ENCODE measurements at places on chromosomes 6 and 20.

GRCh38 chr6:125888989-125889656 is 67.4 kb upstream of the HINT3 start:
- DNase-seq = peak; percentile 6

DNA sequence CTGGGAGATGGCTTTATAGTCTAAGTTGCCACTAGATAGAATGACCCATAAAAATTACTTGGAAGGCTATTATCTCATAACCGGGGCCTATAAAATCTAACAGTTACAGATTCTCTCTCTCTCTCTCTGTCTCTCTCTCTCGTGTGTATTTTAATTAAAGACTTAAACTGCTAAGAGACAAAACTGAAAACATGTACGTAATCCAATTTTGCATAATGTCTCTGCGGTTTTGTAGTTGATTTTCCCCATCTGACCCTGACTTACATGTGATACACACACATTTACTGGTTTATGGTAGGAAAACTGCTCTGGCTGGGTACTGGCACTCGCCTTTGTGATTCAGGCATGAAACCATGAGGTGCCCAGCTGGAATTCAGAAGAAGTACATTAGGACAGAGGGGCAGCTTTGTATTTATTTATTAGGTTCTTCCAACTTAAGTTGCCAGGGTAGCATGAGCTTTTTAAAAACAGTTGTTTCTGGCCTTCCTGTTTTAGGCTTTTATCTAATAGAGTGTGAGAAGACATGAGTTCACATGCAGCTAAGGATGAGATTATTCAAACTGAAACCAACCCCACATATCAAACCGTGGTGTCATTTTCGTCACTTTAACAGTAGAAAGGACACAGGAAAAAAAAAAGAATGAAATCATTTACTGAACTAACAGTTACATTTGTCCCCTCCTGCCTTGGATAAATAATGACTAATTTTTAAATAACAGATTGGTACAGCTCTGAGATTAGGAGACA is 182.5 kb downstream of the GMPR start:
- peak; percentile 77 for DNase-seq

- no peak for DNase-seq
Measured at GRCh38 chr6:137640086-137640485, 145.9 kb upstream of the OLIG3 start.

- DNase-seq = no peak
Measured at GRCh38 chr6:30842754-30843610, 41.3 kb upstream of the DDR1 start.

DNA sequence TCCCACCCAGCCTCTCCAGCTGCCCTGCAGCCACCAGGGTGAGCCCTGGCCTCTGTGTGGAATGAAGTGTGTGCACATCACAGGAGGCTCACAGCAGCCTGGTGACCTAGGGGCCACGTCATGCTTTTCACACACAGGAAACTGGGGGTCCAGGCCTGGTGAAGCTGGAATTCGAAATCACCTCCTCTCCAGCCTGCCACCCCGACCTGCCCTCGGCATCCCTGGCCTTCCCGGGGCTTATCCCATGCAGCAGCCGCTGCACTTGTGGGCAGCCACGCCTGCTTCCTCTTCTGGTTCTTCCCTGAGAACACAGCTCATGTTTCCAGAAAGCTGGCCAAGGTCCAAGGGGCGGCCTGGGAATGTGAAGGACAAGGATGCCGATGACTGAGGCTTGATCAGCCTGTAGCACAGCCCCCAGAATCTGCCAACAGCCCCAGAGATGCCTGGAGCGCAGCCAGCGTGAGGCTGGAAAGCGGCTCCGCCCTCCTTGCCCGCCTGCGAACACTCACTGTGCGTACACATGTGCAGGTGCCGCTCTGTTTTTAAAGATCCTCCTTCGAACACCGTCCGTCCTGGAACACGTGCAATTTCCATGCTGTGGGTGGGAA is 4.2 kb upstream of the NTSR1 start:
- DNase-seq = no peak

GRCh38 chr6:135941275-135942025 is 89.9 kb downstream of the PDE7B start:
- no peak for DNase-seq

GRCh38 chr6:145420599-145420998 is 314.7 kb downstream of the EPM2A start:
- no peak for DNase-seq

- no peak for DNase-seq
Measured at GRCh38 chr20:53124075-53124551, 152.0 kb downstream of the TSHZ2 start.

DNA sequence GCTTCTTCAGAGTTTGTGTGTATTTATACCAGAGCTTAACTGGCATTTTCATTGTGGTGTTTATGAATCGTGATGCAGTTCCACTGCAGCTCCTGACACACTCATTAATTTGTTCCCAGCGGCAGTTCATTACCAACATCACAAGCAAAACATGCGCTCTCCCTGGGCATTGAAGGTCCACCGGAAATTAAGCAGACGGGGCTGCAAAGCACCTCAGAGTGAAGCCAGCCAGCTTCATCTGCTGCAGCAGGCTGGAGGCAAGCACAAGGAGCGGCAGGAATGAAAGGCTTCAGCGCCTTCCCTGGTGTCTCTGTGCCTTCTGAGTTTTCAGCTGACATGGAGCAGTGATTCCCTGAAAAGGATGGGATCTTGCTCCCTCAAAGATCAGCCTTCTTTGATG is 246.0 kb upstream of the SPTLC3 start:
- DNase-seq = no peak

GRCh38 chr6:26354162-26354561 is 10.8 kb upstream of the BTN3A2 start:
- no peak for DNase-seq

DNA sequence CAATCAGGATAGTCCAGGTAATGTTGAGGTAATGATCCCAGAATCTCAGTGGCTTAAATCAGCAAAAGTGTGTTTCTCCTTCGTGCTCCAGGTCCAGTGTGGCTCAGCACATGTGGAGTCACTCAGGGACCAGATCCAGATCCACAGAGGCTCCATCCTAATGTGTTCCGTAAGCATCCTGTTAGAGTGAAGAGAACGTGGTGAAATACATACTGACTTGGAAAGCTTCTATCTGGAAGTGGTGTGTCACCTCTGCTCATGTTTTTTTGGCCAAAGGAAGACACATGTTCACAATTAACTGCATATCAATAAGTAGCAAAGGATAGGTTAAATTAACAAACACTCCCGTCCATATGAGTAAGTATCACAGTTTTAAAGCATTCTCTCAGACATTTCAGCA is 26.8 kb upstream of the PREP start:
- no peak for DNase-seq

DNA sequence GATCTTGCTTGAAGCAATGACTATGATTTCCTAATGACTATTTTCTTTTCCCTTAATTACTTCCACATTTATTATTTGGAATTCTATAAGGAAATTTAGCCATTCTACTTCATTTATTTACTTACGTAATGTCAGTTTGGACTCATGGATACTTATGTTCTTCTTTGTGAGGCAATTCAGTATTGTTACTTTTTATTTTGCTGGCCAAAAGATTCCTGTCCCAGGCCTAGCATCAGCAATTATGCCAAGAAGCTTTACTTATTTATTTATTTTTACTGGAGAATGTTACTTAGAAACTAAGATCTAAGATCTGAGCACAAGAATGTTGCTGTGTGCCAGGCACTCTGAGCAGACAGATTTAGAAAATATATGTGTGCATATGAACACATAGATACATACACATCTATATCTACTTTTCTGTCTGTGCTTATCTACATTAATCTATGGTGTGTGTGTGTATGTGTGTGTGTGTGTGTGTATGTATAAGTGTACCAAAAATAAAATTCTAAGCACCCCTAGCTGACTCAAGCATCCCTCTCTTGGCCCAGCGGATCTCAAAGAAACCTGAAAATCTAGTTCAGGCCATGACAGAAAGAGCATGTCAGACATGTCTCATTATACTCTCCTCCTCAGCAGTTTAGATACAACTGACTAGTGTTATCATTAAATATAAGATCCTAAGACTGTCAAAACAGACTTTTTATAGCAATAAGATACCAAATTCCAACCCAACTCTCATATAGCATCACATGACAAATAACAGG is 640.0 kb upstream of the GJE1 start:
- no peak for DNase-seq

GRCh38 chr6:31576897-31577578 is 1.7 kb downstream of the TNF start:
- DNase-seq = peak; percentile 67

DNA sequence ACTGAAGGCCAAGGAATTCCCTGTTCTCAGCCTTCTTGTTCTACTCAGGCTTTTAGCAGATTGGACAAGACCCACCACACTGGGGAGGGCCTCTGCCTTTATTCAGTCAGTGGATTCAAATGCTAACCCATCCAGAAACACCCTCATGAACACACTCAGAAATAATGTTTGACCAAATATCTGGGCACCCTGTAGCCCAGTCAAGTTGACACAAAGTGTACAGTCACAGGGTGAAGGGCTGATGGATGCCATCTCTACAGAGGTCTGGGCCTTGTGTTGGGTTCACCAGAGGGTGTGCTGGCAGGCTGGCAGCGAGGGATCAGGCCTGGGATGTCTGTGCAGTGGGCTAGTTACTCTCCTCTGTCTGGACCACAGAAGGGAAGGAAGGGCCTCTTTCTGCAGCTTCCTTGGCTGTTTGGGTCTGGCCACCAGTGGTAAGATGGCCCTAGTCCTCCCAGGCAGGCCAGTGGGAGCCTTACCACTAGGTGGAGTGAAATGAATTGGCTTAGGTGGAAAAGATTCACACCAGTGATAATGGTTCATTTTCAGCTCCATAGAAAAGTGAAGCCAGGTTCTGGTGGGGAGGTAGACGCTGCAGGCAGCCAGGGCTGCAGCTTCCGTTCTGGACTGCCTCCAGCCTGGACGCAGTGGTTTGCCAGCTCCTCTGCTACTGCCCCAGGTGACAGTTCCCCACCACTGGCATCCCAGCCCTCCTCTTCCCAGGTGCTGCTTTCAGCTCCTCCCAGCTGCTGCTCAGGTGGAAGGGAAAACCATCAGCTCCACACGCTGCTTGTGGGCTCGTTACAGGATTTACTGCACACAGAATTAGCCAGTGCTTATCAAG is 9.2 kb downstream of the TUBB2A start:
- DNase-seq = no peak

GRCh38 chr6:41733360-41733706 is 2.1 kb downstream of the TFEB start:
- no peak for DNase-seq

GRCh38 chr6:28747631-28748157 is 176.1 kb downstream of the TRIM27 start:
- DNase-seq = no peak

DNA sequence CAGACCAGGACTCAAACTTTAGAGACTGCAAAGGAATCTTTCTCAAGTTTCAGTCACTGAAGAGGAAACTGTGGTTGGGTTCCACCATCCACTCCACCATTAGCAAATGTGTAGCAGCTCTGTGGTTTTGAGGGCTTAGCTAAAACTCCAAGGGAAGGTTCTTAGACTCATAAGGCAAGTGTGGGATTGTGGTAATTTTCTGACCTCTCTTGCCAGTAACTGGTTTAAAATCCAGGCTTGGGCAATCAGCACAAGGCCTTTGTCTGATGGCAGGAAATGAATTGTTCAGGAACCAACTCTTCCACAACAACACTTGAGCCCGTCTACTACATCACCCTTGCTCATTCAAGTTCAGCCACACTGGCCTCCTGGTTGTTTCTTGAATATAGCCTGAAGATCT is 68.6 kb upstream of the FBXL4 start:
- no peak for DNase-seq

GRCh38 chr20:56032251-56032650 is 26.9 kb upstream of the CBLN4 start:
- no peak for DNase-seq

GRCh38 chr20:35174458-35175216 is 2.8 kb downstream of the PROCR start:
- no peak for DNase-seq

- no peak for DNase-seq
Measured at GRCh38 chr6:35425284-35425683, 26.9 kb upstream of the FANCE start.

DNA sequence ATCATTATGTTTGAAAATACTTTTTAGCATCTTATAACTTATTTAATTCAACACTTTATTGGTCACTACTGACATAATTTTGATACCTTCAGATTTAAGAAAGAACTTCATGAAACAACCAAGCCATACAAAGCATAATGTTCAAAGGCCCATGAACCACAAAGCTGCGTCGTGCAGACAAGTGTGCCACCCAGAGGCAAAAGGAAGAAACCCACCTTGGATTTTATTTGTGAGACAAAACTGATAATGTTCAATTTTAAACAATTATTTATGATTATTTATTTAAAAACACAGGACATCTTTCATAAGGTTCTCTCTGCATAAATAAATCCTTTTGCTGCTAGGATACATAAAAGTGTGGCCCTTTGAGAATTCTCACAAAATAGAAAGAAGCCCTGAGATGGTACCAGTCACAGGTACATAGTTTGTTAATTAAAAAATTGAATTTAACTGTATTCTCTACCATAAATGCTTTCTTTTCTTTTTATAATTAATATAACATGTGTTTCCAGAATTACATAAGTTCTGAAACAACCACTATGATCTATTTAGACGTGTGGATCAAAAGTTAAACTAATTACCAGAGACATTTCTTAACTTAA is 143.7 kb downstream of the RALGAPA2 start:
- peak; percentile 30 for DNase-seq

GRCh38 chr6:144767051-144767450 is 481.9 kb downstream of the UTRN start:
- DNase-seq = no peak

GRCh38 chr20:7736336-7736735 is 203.9 kb downstream of the HAO1 start:
- no peak for DNase-seq

DNA sequence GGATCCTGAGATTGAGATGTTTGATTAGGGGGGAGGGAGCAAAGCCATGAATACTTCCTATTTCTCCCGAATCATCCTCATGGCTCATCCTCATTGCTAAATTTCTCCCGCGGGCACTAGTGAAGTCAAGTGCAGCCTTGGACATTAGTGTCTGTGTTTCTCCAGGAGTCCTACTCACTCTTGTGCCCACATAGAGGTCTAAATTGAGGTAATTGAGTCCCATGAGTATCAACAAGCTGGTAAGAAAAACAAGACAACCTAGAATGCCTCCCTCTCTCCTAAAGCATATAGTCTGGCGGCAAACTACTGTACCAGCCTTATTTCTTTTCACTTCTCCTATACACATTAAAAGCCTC is 420 bp downstream of the CENPQ start:
- no peak for DNase-seq

- DNase-seq = no peak
Measured at GRCh38 chr6:42817907-42818306, 36.1 kb downstream of the BICRAL start.

GRCh38 chr6:34816635-34817301 is 24.9 kb downstream of the BLTP3A start:
- no peak for DNase-seq

GRCh38 chr20:17992847-17993513 is 24.2 kb downstream of the MGME1 start:
- no peak for DNase-seq

- DNase-seq = no peak
Measured at GRCh38 chr6:145836170-145836569, 21.6 kb upstream of the FBXO30 start.

GRCh38 chr6:118187568-118188164 is 280.6 kb downstream of the SLC35F1 start:
- DNase-seq = no peak
